Natural killer cell (primary cell): ENCODE measurements at places on chromosomes 13 and 19. TPM values are rescaled to one million over a fixed set of nuclear protein-coding genes. Genes with fewer than 3 reads are reported as not detected.

Gene GPR183
- 20.0 TPM for total RNA-seq

Gene MAST1
- 0.07 TPM for total RNA-seq

Gene ERICH6B
- total RNA-seq: not detected

Gene KLK14
- total RNA-seq: 0.64 TPM

Gene TEAD2
- total RNA-seq: not detected

DNA sequence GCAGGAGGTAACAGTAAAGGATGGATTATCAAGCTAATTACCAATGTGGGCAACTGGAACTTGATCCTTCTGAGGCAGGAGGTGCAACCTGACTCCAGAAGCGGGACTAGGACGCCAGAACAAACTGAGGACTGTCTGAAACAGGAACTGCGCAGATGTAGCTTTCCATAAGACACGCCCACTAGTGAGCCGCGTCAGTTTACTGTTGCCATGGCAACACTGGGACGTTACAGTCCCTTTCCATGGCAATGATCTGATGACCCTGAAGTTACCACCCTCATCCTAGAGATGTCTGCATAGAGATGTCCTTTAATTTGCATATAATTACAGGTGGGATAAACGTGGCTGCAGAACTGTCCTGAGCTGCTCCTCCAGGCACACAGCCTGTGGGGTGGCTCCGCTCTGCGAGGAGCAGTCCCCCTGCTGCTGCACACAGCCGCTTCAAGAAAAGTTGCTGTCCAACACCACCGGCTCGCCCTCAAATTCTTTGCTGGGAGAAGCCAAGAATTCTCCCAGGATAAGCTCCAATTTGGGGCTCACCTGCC, 816.6 kb downstream of the UQCRFS1 start:
- DNase-seq: no peak

- DNase-seq: no peak
These were observed 2.3 kb downstream of the HTR2A start for GRCh38 chr13:46894568-46894967.

- no peak for DNase-seq
These were observed 40.6 kb downstream of the DCLK1 start for GRCh38 chr13:36090592-36090991.

DNA sequence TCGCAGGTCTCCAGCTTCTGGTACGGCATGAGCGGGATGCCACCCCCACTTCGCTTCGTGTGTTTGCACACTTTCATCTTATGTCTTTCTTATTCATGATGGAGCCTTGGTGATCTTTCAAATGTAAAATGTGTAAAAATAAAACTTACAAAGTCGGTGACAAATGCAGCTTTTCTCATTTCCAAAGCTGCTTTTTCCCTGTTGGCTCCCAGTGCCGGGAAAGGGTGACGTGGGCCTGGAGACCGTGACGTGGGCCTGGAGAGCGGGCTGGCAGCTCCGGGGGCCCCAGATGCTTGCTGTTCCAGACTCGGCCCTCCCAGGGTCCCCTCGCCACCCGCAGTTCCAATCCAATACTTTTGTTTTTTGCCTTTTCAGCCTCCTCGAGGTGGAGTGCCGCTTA, 101.4 kb downstream of the KDM4B start:
- no peak for DNase-seq

DNA sequence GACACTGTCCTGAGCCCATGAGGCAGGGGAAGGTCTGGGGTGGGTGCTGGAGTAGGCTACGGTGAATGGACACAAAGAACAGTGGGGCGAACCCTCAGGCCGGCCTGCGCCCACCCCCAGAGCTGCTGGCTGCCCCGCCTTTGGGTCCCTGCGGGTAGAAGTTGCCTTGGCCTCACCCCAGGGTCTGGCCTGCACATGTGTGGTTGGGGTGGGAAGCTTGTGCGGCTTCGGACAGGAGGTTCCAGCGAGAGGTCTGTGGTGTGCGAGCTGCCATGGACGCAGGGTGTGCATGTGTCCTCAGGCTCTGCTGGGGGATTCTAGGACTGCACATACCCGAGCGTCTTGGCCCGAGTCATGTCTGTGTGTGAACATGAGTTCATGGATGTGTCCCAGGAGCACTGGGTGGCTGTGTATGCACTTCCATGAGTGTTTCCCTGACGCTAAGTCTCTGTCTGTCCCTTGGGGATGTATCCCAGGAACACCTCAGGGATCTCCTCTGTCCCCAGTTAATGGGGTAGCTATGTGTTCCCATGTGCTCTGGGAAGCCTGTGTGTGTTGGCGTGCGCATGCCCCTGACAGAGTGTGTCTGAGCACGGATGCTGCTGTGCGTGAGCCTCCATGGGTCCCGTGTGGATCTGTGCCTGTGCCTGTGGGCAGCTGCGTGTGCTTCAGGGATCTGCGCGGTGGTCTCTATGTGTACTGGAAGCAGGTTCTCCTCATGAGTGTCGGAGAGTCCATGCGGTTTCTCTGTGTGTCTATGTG, 20.8 kb upstream of the POU2F2 start:
- no peak for DNase-seq

- DNase-seq: peak; percentile 50
These were observed 24.1 kb downstream of the SHANK1 start for GRCh38 chr19:50695251-50696093.

GRCh38 chr13:91203430-91203829, 144.1 kb upstream of the MIR17HG start:
- DNase-seq: no peak

DNA sequence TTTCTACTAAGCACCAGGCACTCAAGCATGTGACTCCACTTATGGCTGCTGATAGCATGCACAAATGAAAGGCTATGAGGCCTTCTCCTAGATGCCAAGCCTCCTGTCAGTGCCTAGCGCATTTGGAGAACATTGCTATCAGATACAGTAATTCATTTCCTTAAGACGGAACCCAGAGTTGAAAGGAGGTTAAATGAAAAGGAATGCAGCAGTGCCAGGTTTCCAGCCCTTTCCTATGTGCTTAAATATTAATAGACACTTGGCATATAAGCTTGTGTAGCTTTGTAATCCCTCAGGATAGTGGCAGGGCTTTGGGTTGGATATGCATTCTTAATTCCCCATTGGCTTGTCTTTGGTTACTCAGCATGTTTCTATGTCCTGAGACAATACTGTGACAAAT, 140.1 kb upstream of the FRY start:
- no peak for DNase-seq

DNA sequence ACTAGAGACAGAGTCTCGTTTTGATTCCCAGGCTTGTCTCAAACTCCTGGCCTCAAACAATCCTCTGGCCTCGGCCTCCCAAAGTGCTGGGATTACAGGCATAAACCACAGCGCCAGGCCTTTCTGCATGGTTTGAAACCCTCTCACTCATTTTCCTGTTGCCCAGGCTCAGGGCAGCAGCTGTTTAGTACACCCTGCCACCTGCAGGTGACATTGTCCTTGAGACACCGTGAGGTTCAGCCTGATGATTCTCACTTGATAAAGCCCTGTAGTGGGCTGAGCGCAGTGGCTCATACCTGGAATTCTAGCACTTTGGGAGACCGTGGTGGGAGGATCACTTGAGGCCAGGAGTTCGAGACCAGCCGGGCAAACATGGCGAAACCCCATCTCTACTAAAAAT, 12.5 kb downstream of the IL12RB1 start:
- DNase-seq: no peak

- no peak for DNase-seq
These were observed 169.8 kb downstream of the SHISA2 start for GRCh38 chr13:25881971-25882451.

DNA sequence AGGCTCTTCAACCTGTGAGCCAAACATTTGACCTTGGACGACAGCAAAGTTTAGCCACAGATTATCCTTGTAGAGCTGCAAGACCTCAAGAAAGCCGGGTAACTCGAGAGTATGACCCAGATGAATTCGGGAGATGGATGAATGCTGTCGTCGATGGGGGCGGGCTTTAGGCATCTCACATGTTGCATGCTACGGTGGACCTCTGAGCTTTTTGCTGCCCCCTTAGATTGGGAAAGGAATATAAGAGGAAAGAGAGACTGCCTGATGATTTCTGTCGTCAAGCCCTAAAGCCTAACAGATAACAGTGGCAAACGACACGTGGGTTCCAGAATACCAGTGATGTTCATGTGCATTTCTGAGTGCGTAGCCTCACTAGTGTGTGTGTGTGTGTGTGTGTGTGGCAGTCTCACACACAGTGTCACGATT, 730 bp upstream of the ABCC4 start:
- no peak for DNase-seq

DNA sequence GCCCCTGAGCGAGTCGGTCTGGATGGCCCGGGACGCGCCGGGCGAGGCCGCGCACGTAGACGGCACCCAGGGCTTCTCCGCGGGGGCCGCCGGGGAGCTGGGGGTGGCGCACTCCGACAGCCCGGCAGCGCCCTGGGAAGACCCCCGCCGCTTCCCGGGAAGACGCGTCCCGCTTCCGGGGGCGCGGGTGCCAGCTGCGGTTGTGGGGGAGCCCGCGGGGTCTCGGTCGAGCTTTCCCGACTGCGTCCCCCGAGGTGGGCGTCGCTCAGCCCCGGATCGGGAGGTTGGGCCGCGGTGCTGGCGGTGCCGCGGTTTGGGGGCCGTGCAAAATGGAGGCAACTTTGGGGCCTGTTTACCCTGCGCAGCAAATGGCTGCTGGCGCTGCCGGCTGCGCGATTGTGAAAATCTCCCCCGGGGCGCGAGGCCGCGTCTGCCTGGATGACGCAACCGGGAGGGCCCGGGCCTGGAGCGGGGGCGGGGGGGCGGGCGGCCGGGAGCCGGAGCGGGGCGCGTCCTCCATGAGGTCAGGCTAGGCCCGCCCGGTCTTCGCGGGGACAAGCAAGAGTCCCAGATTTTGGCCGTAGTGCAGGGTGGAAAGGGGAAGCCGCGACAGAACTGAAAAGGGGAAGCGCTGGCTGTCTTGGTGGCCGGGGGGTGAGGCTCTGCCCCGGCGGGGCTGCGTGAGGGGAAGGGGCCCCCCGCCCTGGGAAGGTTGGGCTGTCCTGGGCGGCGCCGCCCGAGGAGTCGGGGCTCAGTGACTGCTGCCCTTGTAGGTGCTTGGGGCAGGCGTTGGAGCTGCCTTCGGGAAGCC, 11.3 kb downstream of the PEAK3 start:
- DNase-seq: peak; percentile 87

DNA sequence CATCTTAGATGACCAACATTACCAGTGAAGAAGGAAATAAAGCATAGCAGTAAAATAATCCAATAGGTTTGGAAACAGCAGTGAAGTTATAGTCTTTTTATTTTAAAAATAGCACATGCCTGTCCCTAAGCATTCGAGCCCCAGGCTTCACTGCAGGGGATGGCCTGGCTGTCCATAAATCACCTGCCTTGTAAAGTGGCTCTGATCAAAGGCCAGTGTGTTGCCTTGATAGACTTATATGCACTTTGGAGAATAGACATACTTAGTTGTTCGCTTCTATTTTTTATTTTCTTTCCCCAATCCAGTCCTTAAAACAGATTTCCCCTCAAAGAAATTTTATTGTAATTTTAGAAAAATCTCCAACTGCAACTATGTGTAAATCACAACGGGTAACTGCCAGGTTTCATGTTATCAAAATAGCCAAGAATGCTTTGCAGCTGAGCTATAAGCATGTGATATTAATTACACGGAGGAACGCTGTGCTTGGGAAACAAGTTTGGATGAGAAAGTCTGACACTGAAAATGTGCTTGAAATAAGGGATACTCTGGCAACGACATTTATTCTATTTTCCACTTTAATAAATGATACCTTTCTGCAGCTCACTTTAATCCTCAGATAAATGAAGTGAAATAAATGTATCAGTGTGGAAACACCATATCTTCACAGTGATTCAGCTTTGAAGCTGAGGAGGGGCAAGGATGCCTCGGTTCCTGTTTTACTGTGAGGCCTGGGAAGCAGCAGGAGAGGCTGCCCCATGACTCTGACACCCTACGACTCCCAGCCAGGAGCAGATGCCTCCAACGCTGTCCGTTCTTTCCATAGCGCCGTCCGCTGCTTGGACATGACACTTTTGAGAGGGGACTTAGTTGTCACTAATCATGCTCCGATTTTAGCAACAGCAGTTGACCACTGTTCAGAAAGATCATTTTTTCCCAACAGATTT, 5.5 kb upstream of the METTL21C start:
- no peak for DNase-seq

DNA sequence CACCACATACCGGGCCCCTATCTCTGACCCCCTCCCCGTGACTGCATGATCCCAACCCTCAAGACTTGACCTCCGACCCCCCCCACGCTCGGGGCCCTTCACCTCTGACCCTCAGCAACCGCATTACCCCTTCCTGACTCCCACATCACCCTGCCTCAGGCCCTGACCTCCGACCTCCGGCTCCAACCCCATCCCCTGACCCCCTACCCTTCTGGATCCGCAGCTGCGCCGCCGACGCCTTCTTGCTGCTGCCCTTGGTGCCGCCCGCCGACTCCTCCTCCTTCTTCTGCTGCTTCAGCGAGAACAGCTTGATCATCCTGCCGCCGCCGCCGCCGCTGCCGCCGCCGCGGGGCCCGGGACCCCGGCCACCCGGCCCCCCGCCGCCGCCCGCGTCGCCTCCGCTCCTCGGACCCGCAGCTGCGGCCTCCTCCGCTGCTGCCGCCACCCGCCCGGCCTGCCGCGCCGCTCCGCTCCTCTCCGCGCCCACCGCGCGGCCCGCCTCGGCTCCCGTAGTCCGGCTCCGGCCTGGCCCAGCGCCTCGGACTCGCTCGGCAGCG, at the start of gene UBE2M:
TSS of gene UBE2M (minus strand) at position 546 of the 557 bp plus-strand sequence. CDS start at position 316, 230 bp downstream.
- no peak for DNase-seq

- DNase-seq: no peak
These were observed 15.8 kb upstream of the ALOX5AP start for GRCh38 chr13:30719525-30719914.

DNA sequence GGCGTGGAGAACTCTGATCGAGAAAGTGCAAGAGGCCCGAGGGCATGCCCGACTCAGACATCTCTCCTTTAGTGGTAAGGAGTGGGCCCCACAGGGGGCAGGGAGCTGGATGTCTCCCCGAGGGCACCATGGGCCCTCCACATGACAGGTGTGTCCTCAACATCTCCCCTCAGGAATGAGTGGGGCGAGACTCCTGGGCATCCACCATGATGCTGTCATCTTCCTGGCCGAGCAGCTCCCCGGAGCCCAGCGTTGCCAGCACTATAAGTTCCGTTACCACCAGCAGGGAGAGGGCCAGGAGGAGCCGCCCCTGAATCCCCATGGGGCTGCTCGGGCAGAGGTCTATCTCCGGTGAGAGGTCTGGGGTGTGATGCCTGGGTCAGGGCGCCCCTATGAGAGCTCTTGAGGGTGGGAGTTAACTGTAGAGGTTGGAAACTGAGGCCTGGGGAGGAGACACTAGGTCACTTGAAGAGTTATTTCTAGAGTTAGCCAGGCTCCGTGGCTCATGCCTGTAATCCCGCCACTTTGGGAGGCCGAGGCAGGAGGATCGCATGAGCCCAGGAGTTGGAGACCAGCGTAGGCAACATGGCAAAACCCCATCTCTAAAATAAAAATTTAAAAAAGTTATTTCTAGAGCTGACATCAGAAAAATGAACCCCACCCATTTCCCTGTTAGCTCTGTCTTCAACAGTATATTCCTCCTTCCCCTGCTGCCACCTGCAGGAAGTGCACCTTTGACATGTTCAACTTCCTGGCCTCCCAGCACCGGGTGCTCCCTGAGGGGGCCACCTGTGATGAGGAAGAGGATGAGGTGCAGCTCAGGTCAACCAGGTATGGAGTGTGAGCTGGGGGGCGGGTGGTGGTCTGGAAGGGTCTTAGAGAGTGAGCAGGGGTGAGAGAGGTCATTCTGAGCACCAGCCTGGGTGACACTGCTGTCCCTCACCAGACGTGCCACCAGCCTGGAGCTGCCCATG, 5.1 kb downstream of the IGFLR1 start:
- DNase-seq: no peak
